ENCODE measurements at places on chromosomes 3 and 15.

- DNase-seq, result peak; percentile 60
Observed at GRCh38 chr3:43894176-43895049, 203.7 kb downstream of the ABHD5 start.

- DNase-seq, result no peak
Observed at GRCh38 chr3:52763466-52763865, 7.3 kb downstream of the NEK4 start.

DNA sequence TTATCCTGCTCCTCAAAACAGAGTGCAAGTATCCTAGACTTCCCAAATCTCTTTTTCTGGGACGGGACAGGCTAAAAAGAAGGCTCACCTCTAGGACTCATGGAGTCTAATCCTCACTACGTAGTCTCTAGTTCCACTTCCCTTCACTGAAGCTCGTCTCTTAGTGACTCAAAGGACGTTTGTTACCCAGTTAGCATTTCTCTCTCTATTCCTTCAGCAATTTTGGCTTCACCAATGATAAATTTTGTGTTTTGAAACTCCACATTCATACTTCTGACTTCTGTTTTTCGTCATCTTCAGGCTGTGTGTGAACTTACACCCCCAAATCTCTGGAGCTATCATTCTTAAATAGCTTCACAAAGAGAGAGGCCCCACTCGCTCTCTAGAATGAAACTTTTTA lies 627.1 kb downstream of the NAALADL2 start:
- DNase-seq, result no peak

- peak; percentile 86 for DNase-seq
Observed at GRCh38 chr15:98853161-98853560, 154.4 kb downstream of the PGPEP1L start.

GRCh38 chr3:155242342-155242741 lies 51.1 kb downstream of the STRIT1 start:
- no peak for DNase-seq

Data from NCI-H2081 (cell line).